ENCODE measurements at places on chromosomes 7 and 10.

DNA sequence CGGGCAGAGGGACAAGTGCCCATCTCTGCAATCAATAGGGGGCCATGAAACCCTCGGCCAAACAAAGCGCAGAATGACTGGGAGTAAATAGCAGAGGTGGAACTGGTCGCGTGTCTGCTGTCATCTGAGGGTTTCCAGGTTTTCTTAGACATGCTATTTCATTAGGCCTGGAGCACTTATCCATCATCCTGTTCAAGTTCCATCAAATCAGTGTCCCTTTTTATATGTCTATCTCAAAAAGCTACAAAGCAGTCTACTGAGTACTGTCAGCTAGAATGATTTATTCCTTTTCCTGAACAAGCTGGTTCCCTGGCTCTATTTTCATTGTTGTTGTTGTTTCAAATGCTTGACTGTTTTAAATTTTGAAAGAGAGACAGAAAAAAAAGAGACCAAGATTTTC, 590.5 kb downstream of the PARD3 start:
- DNase-seq, result no peak

- no peak for DNase-seq
Observed at GRCh38 chr7:47803025-47803424, 145.2 kb downstream of the PKD1L1 start.

DNA sequence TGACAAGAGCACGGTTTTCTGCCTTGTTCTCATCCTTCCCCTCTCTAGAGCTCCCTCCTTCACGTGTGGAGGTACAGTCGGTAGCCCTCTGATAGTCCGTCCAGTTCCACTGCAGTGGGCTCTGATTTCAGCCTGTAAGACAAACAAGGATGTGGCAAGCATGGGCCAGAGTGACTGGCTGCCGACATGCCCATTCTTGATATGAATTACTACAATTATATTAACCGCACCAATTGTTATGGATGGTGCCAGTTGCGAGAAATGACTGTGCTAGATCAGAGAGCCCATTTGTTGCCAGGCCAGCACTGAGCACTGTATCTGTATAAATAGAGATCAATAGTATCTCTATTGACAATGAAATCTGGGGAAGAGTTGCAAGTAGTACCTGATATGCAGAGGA, 146.6 kb downstream of the CHN2 start:
- no peak for DNase-seq

GRCh38 chr7:96697822-96698221, 11.8 kb downstream of the SEM1 start:
- no peak for DNase-seq

- no peak for DNase-seq
Observed at GRCh38 chr10:63462442-63462841, 3.3 kb downstream of the JMJD1C start.

GRCh38 chr7:6165521-6166320, 106.7 kb downstream of the CYTH3 start:
- DNase-seq, result no peak

GRCh38 chr7:18831419-18831818, 286.0 kb downstream of the TWIST1 start:
- DNase-seq, result no peak

- DNase-seq, result no peak
Observed at GRCh38 chr10:76296957-76297356, 865.5 kb downstream of the LRMDA start.

GRCh38 chr7:68671046-68671445, 927.2 kb upstream of the AUTS2 start:
- DNase-seq, result no peak

DNA sequence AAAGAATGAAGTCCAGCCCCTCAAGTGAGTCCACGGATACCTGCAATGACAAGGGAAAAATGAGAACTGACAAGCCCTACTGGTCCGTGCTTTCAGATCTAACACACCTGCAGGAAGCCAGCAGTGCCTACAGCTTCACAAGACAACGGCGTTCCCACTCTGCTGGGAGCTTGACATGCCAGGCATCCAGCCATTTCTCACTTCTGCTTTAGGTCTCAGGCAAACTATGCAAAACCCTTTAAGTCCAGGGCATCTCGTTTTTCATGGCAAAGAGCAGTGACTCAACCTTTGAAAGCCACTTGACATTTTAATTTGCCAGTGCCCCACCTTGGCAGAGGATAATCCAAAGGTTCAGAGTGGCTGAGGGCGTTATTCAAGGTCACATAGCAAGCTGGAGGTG, 49.1 kb upstream of the GPAM start:
- DNase-seq, result no peak

DNA sequence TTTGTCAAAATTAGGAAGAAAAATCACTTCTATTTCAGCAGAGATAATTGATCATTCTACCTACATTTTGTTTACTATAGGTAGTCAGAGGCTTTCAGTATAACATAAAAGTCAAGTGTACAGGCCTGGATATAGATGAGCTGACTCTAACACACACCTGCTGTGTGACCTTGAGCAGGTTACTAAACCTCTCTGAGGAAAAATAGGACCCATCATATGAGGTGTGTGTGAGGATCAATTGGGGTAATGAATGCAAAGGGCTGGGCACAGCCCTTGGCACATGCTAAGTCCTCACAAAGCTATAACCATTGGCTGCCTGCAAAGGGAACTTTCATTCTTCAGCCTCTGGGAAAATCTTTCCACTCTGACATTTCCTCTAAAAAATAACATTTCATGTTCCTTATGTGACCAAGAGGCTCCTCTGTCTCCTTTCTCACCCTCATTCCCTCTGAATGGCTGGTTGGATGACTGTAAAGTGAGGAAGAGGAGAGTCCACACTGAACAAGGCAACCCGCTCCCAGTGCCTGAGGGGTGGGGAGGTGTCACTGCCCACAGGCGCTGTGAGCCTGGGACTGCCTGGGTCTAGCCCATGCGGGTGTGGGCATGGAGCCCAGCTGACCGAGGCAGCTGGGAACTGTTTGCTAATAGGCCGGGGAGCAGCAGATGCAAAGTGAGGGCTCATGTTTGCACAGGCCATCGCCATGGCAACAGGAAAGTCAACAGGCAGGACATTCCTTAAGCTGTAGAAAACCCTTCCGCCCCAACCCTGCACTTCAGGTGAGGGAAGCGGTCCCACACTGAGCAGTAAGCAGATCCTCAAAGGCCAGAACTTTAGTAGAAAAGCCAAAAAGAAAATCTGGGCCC, 36.8 kb downstream of the MYOF start:
- DNase-seq, result peak; percentile 94

GRCh38 chr7:155722118-155722517, 77.7 kb downstream of the RBM33 start:
- DNase-seq, result no peak

GRCh38 chr7:112448381-112448780, 1.9 kb upstream of the IFRD1 start:
- DNase-seq, result no peak

GRCh38 chr7:375901-376305, 85.9 kb downstream of the FOXL3 start:
- DNase-seq, result no peak

- no peak for DNase-seq
Observed at GRCh38 chr7:130154131-130154500, 51.1 kb downstream of the TMEM209 start.

- DNase-seq, result no peak
Observed at GRCh38 chr10:86945361-86946212, 11.8 kb downstream of the MMRN2 start.

DNA sequence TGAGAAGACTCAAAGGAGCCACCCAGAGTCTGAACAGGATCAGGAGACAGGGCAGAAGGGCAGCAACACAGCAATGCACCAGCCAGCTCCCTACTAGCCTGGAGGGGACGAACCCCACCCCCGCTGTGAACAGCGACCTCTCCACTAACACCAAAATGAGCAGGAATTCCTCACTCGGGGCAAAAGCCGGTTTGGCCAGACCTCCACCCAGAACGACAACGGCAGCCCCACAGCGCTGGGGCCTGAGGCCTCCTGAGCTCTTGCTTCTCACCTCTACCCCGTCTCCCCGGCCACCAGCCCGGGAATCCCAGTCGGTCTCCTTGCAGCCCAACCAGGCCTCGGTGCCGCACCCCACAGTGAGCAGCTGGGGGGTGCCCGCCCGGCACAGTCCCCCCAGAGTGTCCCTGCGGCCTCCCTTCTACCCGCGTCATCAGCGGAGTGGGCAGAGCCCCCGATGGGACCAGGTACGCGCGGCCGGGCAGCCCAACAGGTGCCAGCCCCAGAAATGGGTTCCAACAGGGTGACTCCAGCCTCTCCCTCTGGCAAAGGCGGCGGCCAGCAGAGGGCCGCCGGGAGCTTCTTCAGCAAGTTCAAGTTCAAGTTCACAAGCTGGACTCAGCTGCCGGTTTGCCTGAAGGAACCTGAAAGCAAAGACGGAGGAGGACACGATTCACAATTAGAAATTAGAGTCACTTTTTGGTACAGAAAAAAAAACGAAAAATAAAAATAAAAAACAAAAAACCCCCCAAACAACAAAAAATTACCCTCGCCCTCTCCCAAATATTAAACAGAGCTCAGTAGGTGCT, 129.0 kb downstream of the MARCHF5 start:
- no peak for DNase-seq

DNA sequence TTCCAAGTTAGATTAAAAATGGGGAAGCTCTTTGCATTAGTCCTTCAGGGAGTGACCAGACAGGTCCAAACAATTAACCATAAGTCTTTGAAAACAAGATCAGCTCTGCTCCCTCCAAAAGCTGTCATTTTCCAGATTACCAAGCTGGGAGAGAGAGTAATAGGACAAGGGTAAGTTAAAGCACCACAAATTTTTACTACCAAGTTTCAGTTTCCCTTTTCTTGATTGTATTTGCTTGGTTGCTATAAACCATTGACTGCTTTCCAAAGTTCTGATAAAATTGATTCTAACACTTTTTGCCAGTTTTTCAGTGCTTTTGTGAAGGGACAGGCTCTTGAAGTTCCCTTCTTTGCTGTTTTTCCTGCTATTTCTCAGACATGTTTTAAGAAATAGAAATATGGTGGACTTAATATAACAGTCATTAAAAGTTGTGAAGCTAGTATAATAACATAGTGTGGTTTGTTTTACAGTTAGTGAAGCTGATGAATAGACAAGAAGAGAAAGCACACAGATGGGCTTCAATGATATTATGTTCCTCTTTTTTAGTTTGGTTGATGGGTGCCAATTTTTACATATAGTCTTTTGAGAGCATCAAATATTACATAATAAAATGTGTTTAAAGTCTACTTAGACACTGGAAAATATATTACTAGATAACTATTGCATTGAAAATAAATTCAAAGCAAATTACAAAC, 40.0 kb upstream of the ZNF365 start:
- no peak for DNase-seq

DNA sequence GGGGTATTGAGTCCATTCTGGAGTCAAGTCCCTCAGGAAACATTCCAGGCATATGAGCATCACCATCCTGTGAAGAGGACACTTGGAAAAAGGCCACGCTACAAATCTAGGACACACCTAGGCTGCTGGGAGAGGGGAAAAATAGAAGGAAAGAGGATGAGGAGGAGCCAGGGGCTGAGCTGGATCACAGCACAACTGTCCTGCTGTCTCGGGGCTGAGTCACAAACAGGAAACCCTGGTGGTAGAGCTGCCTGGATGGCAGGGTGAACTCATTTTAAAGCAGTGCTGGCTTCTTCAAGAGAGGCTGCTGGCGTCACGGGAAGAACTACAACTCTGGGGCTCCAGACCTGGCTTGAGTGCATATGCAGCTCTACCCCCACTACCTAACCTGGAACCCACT, 151.5 kb downstream of the RNF216 start:
- DNase-seq, result no peak
